GM12878 (cell line): ENCODE measurements at places on chromosomes 6 and 20. TPM values are rescaled to one million over a fixed set of nuclear protein-coding genes. Genes with fewer than 3 reads are reported as not detected.

The BMP7 gene
- polyA plus RNA-seq, result 0.28 TPM in 1 of 2 replicates, not detected in the other

The MEP1A gene
- not detected in 2 replicates for polyA plus RNA-seq

The TXNDC5 gene
- polyA plus RNA-seq, result 77.2 and 165 TPM in 2 replicates

The TRIM27 gene
- polyA plus RNA-seq, result 59.3 and 63.8 TPM in 2 replicates

The ELMO2 gene
- polyA plus RNA-seq, result 33.2 and 38.5 TPM in 2 replicates

The ACTL10 gene
- polyA plus RNA-seq, result 3.6 and 3.7 TPM in 2 replicates

The SNRPB2 gene
- polyA plus RNA-seq, result 188 and 198 TPM in 2 replicates

The CGA gene
- not detected in 2 replicates for polyA plus RNA-seq

The PHACTR1 gene
- 34.2 and 36.6 TPM in 2 replicates for polyA plus RNA-seq

The SPTLC3 gene
- polyA plus RNA-seq, result not detected in 2 replicates

The PIGT gene
- polyA plus RNA-seq, result 56.6 and 66.0 TPM in 2 replicates

The BPIFA1 gene
- not detected in 2 replicates for polyA plus RNA-seq

The NOP56 gene
- polyA plus RNA-seq, result 497 and 524 TPM in 2 replicates

The HDAC2 gene
- polyA plus RNA-seq, result 158 and 163 TPM in 2 replicates

The HLA-DRB5 gene
- polyA plus RNA-seq, result 89.8 and 91.8 TPM in 2 replicates

The RBM12 gene
- 44.5 and 48.6 TPM in 2 replicates for polyA plus RNA-seq

The RNF39 gene
- 0.09 TPM in 1 of 2 replicates, not detected in the other for polyA plus RNA-seq

The CARMIL1 gene
- 18.1 and 18.3 TPM in 2 replicates for polyA plus RNA-seq

The SCRT2 gene
- not detected in 2 replicates for polyA plus RNA-seq

The RAB32 gene
- polyA plus RNA-seq, result not detected in 2 replicates

The PKHD1 gene
- polyA plus RNA-seq, result 0.03 TPM in 1 of 2 replicates, not detected in the other

The FUT9 gene
- polyA plus RNA-seq, result not detected in 2 replicates

The RWDD2A gene
- 2.7 and 3.1 TPM in 2 replicates for polyA plus RNA-seq

The ZBTB12 gene
- polyA plus RNA-seq, result not detected in 2 replicates

The OR2H2 gene
- not detected in 2 replicates for polyA plus RNA-seq

The EEF1A1 gene
- polyA plus RNA-seq, result 4,214 and 4,503 TPM in 2 replicates

The FOXQ1 gene
- not detected in 2 replicates for polyA plus RNA-seq

The LTA gene
- polyA plus RNA-seq, result 86.5 and 88.3 TPM in 2 replicates

The VSTM2L gene
- 0.36 and 0.47 TPM in 2 replicates for polyA plus RNA-seq

The GPANK1 gene
- polyA plus RNA-seq, result 36.3 and 37.8 TPM in 2 replicates

The ZNF311 gene
- not detected in 2 replicates for polyA plus RNA-seq

The BPIFB1 gene
- not detected in 2 replicates for polyA plus RNA-seq

The NAPB gene
- 6.0 and 7.6 TPM in 2 replicates for polyA plus RNA-seq

The GPX5 gene
- not detected in 2 replicates for polyA plus RNA-seq

The TAAR9 gene
- not detected in 2 replicates for polyA plus RNA-seq

The DEFB124 gene
- polyA plus RNA-seq, result not detected in 2 replicates

The CDC5L gene
- polyA plus RNA-seq, result 20.4 and 20.7 TPM in 2 replicates

The CAGE1 gene
- polyA plus RNA-seq, result 0.08 and 0.32 TPM in 2 replicates

The DOK5 gene
- polyA plus RNA-seq, result not detected in 2 replicates

The PLTP gene
- polyA plus RNA-seq, result 12.8 and 17.0 TPM in 2 replicates

The OPRL1 gene
- 0.05 and 0.12 TPM in 2 replicates for polyA plus RNA-seq

The TSBP1 gene
- not detected in 2 replicates for polyA plus RNA-seq

The LPA gene
- polyA plus RNA-seq, result 0.31 and 0.74 TPM in 2 replicates

The MYO6 gene
- polyA plus RNA-seq, result 26.8 and 27.7 TPM in 2 replicates

The CDH4 gene
- not detected in 2 replicates for polyA plus RNA-seq

The BTBD3 gene
- 0.04 and 0.34 TPM in 2 replicates for polyA plus RNA-seq

The TRIM15 gene
- not detected in 2 replicates for polyA plus RNA-seq

The TAAR1 gene
- not detected in 2 replicates for polyA plus RNA-seq

The PNPLA1 gene
- not detected in 2 replicates for polyA plus RNA-seq

The CYP24A1 gene
- polyA plus RNA-seq, result not detected in 2 replicates

The ULBP1 gene
- not detected in 2 replicates for polyA plus RNA-seq

The TNFAIP3 gene
- 114 and 126 TPM in 2 replicates for polyA plus RNA-seq

The EPPIN gene
- polyA plus RNA-seq, result not detected in 2 replicates

The TM9SF4 gene
- 21.8 and 23.3 TPM in 2 replicates for polyA plus RNA-seq
